ENCODE measurements at places on chromosomes 6 and 20. TPM values are rescaled to one million over a fixed set of nuclear protein-coding genes. Genes with fewer than 3 reads are reported as not detected.
A peak's percentile ranks its signal among the peaks of the same experiment; 100 is the strongest.

GRCh38 chr20:380763-381580 is 412 bp downstream of the TRIB3 start:
- no peaks in the 10 kb centered on the region for H3K36me3 ChIP-seq
- DNase-seq = no peak
- no peaks in the 10 kb centered on the region for H3K4me1 ChIP-seq

GRCh38 chr20:21303872-21304586 is 898 bp downstream of the XRN2 start:
- no peak for DNase-seq
- H3K27ac ChIP-seq = peak overlapping the region; percentile 92
- H3K4me3 ChIP-seq = peak overlapping the region; percentile 96
- peaks cover 7% of the 10 kb centered on the region for H3K36me3 ChIP-seq
- H3K27me3 ChIP-seq = no peaks in the 10 kb centered on the region

DNA sequence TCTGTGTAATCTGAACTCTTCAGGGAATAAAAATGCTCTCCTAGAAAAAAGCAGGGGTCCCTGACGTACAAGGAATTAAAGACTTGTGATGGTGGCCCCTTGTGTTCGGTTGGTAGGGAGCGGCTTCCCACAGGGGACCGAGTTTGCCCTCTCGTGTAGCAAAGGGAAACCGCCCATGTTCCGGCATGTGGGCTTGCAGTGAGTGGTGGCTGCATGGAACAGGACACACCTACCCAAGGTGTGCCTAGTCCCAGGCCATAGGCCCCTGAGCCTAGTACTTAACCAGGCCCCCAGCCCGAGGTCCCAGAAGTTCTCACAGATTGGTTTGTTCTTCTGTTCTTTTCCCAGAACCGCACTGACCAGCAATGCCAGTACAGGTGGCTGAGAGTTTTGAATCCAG is 15.5 kb downstream of the MYBL2 start:
- peak overlapping the region; percentile 45 for H3K27ac ChIP-seq
- H3K4me3 ChIP-seq = no peak overlapping the region
- no peaks in the 10 kb centered on the region for H3K36me3 ChIP-seq
- H3K27me3 ChIP-seq = no peaks in the 10 kb centered on the region
- no peaks in the 10 kb centered on the region for H3K4me1 ChIP-seq

DNA sequence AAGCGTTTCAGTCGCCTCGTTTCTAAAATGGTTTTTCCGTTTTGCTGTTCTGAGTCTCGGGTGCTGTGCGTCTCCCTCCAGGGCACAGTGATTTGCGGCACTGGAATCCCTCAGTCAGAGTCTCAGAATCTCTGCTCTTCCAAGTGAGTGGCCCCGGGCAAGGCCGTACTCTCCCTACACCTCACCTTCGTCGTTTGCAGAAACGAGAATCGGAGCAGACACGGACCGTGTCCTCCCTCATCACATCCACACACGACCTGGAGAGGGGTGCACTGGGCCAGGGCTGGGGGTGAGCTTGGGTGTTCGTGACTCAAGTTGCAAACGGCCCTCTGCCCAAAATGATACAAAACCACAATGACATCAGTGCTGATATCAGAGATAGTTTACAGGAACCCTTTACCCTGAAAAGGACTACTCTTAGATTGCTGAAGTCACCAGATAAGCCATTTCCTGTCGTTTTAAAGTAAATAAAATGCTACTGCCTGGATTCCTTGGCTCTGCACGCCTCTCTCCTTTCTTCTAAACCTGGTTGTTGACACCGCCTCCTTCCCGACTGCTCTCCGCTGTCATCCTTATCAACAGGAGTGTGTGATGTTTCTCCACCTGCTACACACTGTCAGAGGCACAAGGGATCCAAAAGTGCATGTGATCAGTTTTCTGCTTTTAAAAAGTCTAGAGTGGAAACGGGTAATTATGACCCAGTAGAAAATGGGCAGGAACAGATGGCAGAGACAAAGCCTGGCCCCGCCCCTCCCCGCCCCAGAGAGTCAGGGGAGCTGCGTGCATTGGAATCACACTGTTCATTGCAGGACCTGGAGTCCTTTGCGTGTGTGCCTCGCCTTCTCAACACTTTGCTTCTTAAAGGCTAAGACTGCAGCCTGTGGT is 38.4 kb downstream of the KIF25 start:
- no peaks in the 10 kb centered on the region for H3K4me1 ChIP-seq
- H3K4me3 ChIP-seq = peak overlapping the region; percentile 22
- peak overlapping the region; percentile 15 for H3K27ac ChIP-seq

DNA sequence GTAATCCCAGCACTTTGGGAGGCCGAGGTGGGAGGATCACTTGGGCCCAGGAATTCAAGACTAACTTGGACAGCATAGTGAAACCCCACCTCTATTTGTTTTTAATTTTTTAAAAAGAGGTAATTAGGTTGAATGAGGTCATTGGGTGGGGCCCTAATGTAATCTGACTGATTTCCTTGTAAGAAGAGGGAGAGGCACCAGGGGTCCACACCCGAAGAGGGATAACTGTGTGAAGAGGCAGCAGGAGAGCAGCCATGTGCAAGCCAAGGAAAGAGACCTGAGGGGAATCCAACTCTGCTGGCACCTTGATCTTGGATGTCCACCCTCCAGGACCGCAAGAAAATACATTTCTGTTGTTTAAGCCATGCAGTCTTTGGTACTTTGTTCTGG is 63.4 kb downstream of the QRSL1 start:
- DNase-seq = no peak
- H3K36me3 ChIP-seq = no peaks in the 10 kb centered on the region
- H3K4me1 ChIP-seq = no peaks in the 10 kb centered on the region
- no peak overlapping the region for H3K27ac ChIP-seq

- H3K4me3 ChIP-seq = no peak overlapping the region
- no peaks in the 10 kb centered on the region for H3K4me1 ChIP-seq
- DNase-seq = no peak
- no peak overlapping the region for H3K27ac ChIP-seq
- H3K36me3 ChIP-seq = no peaks in the 10 kb centered on the region
Observed at GRCh38 chr6:139349464-139350020, 24.9 kb downstream of the CITED2 start.

GRCh38 chr20:24109537-24109936 is 121.0 kb upstream of the GGTLC1 start:
- H3K36me3 ChIP-seq = no peaks in the 10 kb centered on the region
- no peaks in the 10 kb centered on the region for H3K27me3 ChIP-seq
- no peak overlapping the region for H3K4me3 ChIP-seq
- no peaks in the 10 kb centered on the region for H3K4me1 ChIP-seq
- no peak for DNase-seq
- H3K27ac ChIP-seq = no peak overlapping the region

GRCh38 chr20:57809661-57810172 is 99.9 kb upstream of the PMEPA1 start:
- H3K4me3 ChIP-seq = no peak overlapping the region
- no peak for DNase-seq
- no peaks in the 10 kb centered on the region for H3K36me3 ChIP-seq
- H3K27ac ChIP-seq = no peak overlapping the region

GRCh38 chr6:133225560-133225959 is 15.6 kb upstream of the EYA4 start:
- no peaks in the 10 kb centered on the region for H3K36me3 ChIP-seq
- DNase-seq = no peak
- H3K4me3 ChIP-seq = no peak overlapping the region
- no peaks in the 10 kb centered on the region for H3K27me3 ChIP-seq
- H3K4me1 ChIP-seq = no peaks in the 10 kb centered on the region

DNA sequence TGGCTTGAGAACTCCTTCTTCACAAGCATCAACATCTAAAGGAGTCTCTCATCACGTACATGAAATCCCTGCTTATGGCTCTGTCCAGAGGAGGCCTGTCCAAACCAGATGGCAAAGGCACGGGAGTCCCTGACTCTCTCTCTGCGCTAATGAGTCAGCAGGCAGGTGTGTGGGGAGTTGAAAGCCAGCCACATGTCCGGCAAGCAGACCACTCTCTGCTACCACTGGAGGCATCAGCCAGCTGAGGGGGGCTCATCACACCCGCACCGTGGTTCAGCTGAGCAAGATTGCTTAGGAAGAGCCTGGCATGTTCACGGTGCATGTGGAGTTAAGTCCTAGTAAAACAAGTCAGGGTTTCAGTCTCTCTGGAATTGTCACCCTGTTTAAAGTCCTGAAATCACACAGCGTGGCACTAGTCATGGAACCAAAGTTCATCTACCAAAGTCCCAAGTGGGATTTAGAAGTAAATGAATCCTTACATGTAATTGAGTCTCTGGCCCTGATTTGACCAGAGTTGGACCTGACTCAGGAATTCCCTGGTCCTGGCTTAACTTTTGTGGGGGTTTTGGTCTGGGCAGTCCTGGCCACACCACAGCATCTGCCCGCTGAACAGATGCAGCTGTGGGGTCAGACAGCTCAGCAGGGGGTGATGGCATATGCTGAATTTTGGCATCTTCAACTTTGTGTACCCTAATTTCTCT is 155.2 kb upstream of the RIN2 start:
- no peak for DNase-seq
- H3K27me3 ChIP-seq = no peaks in the 10 kb centered on the region
- H3K4me1 ChIP-seq = no peaks in the 10 kb centered on the region
- no peak overlapping the region for H3K4me3 ChIP-seq
- H3K36me3 ChIP-seq = no peaks in the 10 kb centered on the region
- H3K27ac ChIP-seq = no peak overlapping the region

GRCh38 chr6:20246125-20246524 is 33.9 kb upstream of the MBOAT1 start:
- no peaks in the 10 kb centered on the region for H3K36me3 ChIP-seq
- H3K27me3 ChIP-seq = no peaks in the 10 kb centered on the region
- no peak for DNase-seq

DNA sequence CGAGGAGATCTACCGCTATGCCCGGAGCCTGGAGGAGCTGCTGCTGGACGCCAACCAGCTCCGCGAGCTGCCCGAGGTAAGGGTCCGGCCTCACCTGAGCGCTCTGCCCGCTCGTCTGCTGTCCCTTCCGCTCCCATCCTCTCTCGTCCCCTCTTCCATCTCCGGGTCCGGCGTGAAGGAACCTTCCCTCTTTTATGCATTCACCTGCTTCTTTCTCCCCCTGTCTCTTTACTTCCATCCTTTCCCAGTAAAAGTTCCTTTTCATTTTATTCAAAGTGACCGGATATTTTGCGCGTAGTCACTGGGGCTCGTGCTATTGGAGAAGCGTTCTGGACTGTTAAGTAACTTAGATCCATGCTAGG is 516 bp downstream of the LRRC1 start:
- H3K27ac ChIP-seq = peak overlapping the region; percentile 83
- H3K36me3 ChIP-seq = no peaks in the 10 kb centered on the region
- peak overlapping the region; percentile 87 for H3K4me3 ChIP-seq
- H3K27me3 ChIP-seq = no peaks in the 10 kb centered on the region
- H3K4me1 ChIP-seq = no peaks in the 10 kb centered on the region

DNA sequence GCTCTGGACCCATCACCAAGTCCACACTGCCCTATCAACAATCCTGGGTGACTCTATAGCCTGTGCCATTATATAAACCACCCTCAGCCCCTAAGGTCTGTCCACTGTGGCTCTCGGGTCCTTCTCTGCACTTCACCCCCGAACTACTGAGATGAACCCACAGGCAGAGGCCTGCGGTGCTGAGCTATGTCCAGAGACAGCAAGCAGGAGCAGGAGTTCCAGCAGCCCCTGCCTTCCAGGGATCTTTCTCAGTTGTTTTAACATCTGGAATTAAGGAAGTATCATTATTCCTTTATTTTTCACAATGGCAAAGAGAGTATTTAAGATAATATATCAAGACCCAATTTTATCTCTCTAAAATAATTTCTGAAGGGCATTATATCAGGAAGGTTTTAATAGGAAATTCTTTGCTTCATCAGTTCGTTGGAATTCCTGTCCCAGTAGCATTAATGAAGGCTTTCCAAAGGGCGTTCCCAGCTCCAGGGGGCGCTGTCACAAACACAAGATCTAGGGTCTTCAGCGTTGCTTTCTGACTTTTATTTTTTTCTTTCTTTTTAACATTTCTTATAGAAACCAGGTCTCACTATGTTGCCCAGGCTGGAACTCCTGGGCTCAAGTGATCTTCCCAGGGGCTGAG is 27.3 kb downstream of the RRBP1 start:
- no peaks in the 10 kb centered on the region for H3K27me3 ChIP-seq
- H3K4me1 ChIP-seq = peaks cover 56% of the 10 kb centered on the region
- DNase-seq = peak; percentile 82
- no peak overlapping the region for H3K4me3 ChIP-seq
- H3K27ac ChIP-seq = peak overlapping the region; percentile 63
- H3K36me3 ChIP-seq = peaks cover 35% of the 10 kb centered on the region

DNA sequence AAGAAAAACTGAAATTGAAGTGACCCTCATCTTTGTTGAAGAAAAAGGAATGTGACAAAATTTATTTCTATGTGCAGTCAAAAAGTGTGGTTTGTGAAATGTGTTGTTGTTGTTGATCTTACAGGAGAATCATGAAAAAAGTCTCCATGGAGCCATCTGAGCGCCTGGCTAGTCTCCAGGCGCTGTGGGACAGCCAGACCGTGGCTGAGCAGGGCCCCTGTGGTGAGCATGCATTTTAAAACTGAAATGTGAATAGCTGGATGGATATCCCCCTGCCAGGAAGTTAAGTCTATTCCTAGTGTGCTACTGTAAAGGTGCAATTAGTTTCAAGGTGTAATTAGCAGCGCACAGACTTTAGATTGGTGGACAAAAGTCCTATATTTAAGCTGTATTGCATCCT is 170.6 kb downstream of the CARMIL1 start:
- no peak overlapping the region for H3K4me3 ChIP-seq
- no peaks in the 10 kb centered on the region for H3K36me3 ChIP-seq
- no peak for DNase-seq
- H3K4me1 ChIP-seq = no peaks in the 10 kb centered on the region
- H3K27ac ChIP-seq = no peak overlapping the region

GRCh38 chr6:131258010-131258652 is 122.9 kb downstream of the AKAP7 start:
- no peak for DNase-seq
- H3K4me3 ChIP-seq = no peak overlapping the region
- H3K27ac ChIP-seq = no peak overlapping the region
- no peaks in the 10 kb centered on the region for H3K36me3 ChIP-seq

DNA sequence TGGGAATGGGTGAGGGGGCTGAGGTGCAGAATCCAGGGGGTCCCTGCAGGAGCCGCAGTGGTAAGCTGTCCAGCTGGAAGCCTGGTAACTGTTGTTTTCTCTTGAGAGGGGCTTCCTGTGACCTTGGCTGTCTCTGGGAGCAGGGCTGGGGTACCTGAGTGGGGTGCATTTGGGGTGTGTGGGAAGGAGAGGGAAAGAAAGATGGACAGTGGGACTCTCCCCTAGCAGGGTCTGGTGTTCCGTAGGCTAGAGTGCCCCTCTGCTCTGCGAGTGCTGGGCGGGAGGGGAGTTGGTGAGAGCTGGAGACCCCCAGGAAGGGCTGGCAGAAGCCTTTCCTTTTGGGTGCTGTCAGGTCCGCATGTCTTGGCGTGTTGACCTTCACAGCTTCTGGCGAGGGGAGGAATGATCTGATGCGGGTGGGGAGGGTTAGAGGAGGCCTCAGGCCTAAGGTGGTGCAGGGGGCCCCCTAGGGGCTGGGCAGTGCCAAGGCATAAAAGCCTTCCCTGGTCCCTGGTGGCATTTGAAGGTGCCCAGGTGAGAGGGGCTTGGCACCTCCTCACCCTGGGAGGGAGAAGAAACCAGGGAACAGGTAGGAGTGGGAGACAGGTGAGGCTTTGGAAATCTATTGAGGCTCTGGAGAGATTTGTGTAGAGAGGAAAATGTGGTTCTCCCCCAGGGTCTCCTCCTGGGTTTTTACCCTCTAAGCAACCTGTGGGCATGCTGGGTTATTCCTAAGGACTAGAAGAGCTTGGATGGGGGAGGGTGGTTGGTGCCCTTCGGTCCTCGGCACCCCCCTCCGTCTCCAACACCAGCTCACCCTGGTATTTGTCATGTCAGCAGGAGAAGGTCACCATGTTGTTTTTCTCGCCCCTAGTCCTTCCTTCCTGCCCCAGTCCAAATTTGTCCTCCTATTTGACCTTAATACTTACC is 3.3 kb downstream of the VEGFA start:
- peak overlapping the region; percentile 92 for H3K27ac ChIP-seq
- H3K4me1 ChIP-seq = peaks cover 42% of the 10 kb centered on the region
- no peaks in the 10 kb centered on the region for H3K36me3 ChIP-seq
- H3K4me3 ChIP-seq = peak overlapping the region; percentile 83
- H3K27me3 ChIP-seq = no peaks in the 10 kb centered on the region
- no peak for DNase-seq

The SPATA2 gene
- 7.2 TPM for total RNA-seq

The SLC13A3 gene
- 5.7 TPM for total RNA-seq

The FRMD1 gene
- 9.9 TPM for total RNA-seq
